Thoracic aorta (tissue), 2 donors: ENCODE measurements at places on chromosomes 1 and 21.
A peak's percentile ranks its signal among the peaks of the same experiment; 100 is the strongest.

GRCh38 chr1:57536749-57537423 lies 113.0 kb upstream of the DAB1 start:
- no peak for DNase-seq
- no peaks in the 10 kb centered on the region for H3K36me3 ChIP-seq
- peaks cover 10% of the 10 kb centered on the region for H3K4me1 ChIP-seq
- no peak overlapping the region for H3K4me3 ChIP-seq
- no peaks in the 10 kb centered on the region for H3K27me3 ChIP-seq

GRCh38 chr1:155892796-155893195 lies 18.4 kb downstream of the RIT1 start:
- peak overlapping the region; percentile 78 for H3K27ac ChIP-seq
- H3K4me1 ChIP-seq, result peaks cover 20% of the 10 kb centered on the region
- no peaks in the 10 kb centered on the region for H3K27me3 ChIP-seq

GRCh38 chr1:51780927-51781326 lies 97.6 kb downstream of the NRDC start:
- DNase-seq, result no peak
- H3K4me3 ChIP-seq, result no peak overlapping the region
- no peaks in the 10 kb centered on the region for H3K4me1 ChIP-seq
- no peaks in the 10 kb centered on the region for H3K27me3 ChIP-seq

DNA sequence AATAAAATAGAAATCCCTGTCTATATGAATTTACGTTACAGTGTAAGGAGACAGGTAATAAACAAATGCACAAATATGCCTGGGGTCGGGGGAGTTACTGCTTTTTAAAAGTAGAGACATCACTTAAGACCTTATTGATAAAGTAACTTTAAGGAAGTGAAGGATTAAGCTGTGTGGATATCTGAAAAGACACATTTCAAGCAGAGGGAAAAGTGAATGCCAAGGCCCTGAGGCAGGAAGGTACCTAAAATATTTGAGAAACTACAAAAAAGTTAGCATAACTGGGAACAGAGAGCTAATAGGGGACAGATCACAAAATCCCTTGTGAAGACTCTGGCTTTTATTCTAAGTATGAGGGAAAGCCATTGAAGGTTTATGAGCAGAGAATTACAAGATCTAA lies 41.5 kb downstream of the TUT4 start:
- no peak overlapping the region for H3K4me3 ChIP-seq
- DNase-seq, result no peak
- H3K27ac ChIP-seq, result no peak overlapping the region

- H3K4me1 ChIP-seq, result no peaks in the 10 kb centered on the region
- no peak overlapping the region for H3K27ac ChIP-seq
- H3K36me3 ChIP-seq, result no peaks in the 10 kb centered on the region
- H3K27me3 ChIP-seq, result no peaks in the 10 kb centered on the region
Observed at GRCh38 chr1:7407544-7407895, 363.6 kb upstream of the VAMP3 start.

DNA sequence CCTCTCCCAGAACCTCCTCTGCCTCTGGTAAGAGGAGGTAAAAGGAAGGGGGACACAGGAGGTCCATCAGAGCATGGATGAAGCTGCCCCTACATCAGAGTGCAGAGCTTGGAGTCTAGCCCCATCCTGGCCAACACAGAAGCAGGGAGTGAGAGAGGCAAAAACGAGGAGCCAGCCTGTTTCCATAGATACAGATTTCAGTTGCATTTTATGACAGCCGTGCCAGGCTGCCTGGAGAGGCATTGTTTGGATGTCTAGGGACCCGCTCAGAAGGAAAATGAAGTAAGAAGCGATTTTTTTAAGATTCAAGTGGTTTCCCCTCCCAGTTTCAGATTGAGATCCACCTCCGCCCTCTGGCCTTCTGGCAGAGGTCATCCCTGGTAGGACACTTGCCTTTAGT lies 11.5 kb upstream of the GJA8 start:
- H3K4me3 ChIP-seq, result no peak overlapping the region
- H3K4me1 ChIP-seq, result peaks cover 7% of the 10 kb centered on the region
- DNase-seq, result no peak
- no peaks in the 10 kb centered on the region for H3K27me3 ChIP-seq

- H3K27ac ChIP-seq, result no peak overlapping the region
- H3K4me3 ChIP-seq, result no peak overlapping the region
- H3K4me1 ChIP-seq, result peaks cover 4% of the 10 kb centered on the region
- no peak for DNase-seq
- H3K36me3 ChIP-seq, result peaks cover 13% of the 10 kb centered on the region
- no peaks in the 10 kb centered on the region for H3K27me3 ChIP-seq
Observed at GRCh38 chr1:27106561-27107323, 48.2 kb downstream of the SLC9A1 start.

DNA sequence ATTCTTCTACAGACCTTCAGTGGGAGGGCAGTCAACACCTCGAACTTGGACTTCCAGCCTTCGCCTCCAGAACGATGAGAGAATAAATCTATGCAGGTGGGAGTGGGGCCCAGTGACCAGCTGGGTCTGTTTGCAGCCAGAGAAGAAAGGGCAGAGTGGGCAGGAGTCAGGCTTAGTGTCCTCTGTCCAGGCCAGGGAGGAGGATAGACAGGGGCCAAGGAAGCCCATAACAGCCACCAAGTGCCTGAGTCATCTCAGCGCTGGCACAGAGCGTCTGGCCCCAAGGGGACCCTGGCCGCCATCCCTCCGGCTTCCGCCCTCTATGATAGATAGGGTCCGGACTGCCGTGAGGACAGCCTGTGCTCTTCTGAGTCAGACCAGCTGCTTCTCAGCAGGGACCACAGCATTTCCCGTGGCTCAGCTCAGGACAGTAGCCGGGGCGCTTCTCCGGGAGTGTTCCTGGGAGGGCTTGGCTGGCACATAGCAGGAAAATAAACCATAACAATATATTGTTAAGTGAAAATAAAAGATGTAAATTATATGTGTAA lies 133.1 kb upstream of the C1orf174 start:
- no peaks in the 10 kb centered on the region for H3K4me1 ChIP-seq
- DNase-seq, result no peak

DNA sequence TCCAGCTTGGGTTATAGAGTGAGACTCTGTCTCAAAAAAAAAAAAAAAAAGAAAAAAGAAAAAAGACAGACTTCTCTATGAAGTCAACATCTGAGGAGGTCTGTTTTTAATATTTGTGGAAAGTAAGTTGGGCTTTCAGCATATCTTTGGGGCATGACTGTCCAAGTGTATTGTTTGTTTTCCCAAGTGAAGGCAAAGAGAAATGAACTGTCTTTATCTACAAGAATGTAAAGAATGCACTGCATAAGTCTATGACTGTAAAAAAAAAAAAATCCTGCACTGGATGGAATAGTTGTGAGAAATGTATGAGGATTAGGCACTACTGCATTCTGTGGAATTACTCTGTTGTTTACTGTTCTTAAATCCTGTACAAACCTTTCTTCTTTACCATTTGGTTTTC lies 45.6 kb upstream of the TMEM61 start:
- H3K27ac ChIP-seq, result no peak overlapping the region
- no peaks in the 10 kb centered on the region for H3K4me1 ChIP-seq
- no peak overlapping the region for H3K4me3 ChIP-seq
- no peaks in the 10 kb centered on the region for H3K36me3 ChIP-seq
- no peaks in the 10 kb centered on the region for H3K27me3 ChIP-seq

DNA sequence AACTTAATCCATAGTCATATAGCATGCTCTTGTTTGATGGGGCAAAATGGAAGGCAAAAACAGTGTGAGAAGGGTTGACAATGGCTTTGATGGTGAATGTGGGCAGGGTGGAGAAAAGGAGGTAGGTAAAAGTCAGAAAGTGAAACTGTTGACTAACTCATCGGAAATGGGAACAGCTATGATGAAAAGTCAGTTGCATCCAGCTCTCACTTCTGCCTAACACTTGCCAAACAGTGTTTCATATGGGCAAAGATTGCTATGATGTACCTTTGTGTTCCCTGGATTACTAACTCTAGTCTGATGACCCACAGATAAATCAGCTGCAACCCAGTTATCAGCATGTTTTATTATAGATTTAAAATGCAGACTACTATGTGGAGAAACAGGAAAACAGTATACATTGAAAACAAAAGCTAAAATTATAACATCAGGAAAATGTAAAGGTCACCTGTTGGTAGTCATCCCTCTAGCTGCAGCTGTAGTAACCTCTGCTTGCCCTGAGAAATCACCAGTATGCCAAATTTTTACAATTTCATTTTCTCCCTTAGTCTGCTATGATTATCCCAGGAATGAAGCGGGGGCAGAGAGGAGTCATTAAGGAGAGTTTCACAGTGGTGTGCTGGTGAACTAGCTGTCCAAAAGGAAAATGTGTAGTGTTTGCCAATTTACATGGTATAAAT lies 11.7 kb downstream of the TNFSF18 start:
- H3K27ac ChIP-seq, result no peak overlapping the region
- H3K4me1 ChIP-seq, result no peaks in the 10 kb centered on the region
- H3K4me3 ChIP-seq, result no peak overlapping the region
- DNase-seq, result no peak
- no peaks in the 10 kb centered on the region for H3K27me3 ChIP-seq

DNA sequence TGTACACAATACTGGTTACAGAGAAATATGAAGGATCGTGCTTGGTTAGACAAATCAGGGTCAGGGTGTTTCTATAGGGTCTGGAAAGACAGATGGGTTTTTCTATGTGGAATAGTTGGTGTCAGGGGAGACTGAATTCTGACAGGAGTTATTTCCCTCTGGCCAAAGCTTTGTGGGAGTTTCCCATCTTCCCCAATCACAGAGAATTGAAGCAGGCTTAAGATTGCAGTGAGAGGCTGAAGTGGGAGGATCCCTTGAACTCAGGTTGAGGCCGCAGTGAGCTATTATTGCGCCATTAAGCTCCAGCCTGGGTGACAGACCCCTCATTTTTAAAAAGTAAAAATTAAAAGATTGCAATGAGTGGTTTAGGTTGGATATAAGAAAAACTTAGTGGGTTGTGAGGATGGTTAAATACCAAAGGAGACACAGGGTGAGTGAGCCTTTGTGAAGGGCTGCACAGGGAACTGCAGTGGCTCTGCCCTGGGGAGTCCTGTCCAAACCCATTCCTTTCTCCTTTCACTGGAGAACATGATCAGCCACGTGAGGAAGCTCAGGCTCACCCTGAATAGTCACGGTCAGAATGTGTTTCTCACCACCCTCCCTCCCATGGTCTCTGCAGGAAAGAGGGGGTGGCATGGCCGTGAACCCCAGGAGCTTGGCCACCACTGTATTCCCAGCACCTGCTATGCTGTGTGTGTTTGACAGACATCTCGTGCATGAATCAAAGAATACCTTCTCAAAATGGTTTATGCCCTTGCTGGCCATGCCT lies 101.2 kb downstream of the INTS7 start:
- H3K4me1 ChIP-seq, result peaks cover 3% of the 10 kb centered on the region
- no peaks in the 10 kb centered on the region for H3K27me3 ChIP-seq
- no peak for DNase-seq
- no peak overlapping the region for H3K27ac ChIP-seq

- H3K4me1 ChIP-seq, result peaks cover 49% of the 10 kb centered on the region
- peak overlapping the region; percentile 70 for H3K4me3 ChIP-seq
- H3K27me3 ChIP-seq, result no peaks in the 10 kb centered on the region
- H3K36me3 ChIP-seq, result no peaks in the 10 kb centered on the region
Observed at GRCh38 chr1:18948913-18949685, 7.4 kb downstream of the IFFO2 start.

DNA sequence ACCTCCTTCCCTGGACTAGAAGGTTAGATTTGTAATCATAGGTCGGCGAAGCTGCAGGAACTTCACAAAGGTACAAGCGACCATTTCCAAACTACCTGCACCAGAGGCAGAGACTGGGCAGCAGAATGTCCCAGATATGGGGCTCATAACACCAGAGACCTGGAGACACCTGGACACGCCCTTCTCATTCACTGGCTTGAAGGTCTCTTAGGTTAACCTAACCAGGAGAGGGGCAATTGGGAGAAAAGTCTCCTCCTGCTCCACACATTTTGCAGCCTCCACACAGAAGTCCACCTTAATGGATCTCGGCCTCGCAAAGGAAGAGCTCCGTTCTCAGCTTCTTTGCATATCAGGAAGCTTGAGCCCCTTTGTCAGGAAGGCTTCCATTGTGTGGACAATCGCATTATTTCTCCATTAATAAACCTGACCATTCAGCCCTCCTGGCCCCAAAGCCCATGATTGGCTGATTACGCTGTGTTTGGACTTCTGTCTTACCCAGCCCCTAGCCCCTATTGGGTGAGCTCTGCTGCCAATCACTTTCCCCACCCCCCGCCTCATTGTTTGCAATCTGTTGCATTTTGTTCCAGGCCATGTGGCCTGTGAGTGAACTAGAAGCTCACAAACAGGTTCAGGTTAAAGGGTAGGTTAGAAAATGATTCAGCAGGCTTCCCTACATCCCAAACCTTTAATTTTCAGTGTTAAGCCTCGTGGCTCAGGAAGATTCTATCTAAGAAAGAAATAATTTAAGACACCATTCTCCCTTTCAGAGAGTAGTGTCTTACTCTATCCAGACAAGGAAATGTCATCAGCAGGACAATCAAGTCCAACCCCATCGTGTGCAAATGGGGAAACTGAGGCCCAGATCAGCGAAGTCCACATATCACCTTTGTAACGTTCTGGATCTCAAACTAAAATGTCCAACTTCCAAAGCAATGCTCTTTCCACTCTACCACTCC lies 2.8 kb downstream of the MYCL start:
- peaks cover 4% of the 10 kb centered on the region for H3K27me3 ChIP-seq
- DNase-seq, result no peak
- peaks cover 18% of the 10 kb centered on the region for H3K4me1 ChIP-seq
- no peak overlapping the region for H3K4me3 ChIP-seq

- no peak for DNase-seq
- H3K4me1 ChIP-seq, result no peaks in the 10 kb centered on the region
- no peak overlapping the region for H3K27ac ChIP-seq
- no peaks in the 10 kb centered on the region for H3K36me3 ChIP-seq
Observed at GRCh38 chr1:215045698-215046308, 36.7 kb upstream of the KCNK2 start.

- no peak for DNase-seq
- H3K4me3 ChIP-seq, result no peak overlapping the region
- peaks cover 4% of the 10 kb centered on the region for H3K4me1 ChIP-seq
- no peaks in the 10 kb centered on the region for H3K27me3 ChIP-seq
Observed at GRCh38 chr1:12519693-12520364, 98.2 kb downstream of the DHRS3 start.

DNA sequence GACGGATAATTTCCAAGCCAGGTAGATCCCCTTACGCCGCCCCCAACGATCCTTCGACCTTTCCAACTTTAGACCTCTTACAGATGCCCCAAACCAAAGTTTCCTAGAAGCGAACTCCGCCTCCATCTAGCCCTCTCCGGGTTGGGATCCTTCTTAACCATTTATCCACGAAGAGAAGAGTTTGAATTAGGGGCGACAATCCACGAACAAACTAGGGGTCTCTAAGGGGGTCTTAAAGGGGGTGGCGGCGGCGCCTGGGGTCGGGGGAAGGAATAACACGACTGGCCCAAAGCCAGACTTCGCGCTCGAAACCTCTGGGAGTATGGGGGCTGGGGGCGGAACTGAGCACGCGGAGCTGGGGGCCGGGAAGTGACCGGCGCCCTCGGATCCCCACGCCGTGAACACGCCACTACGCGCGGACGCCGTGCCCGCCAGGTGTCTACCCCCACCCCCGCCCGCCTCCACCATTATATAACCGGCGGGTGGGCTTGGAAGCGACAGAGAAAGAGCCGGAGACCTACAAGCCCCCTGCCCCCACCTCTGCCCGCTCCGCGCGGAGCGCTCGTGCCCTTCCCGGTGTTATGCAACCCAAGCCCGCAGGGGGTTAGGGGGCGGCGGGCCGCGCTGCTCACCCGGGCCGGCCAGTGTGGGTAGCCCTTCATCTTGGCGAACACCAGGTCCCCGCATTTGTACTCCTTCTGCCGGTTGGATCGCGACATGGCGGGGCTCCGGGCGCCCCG lies 594 bp downstream of the HDGF start:
- peak overlapping the region; percentile 94 for H3K27ac ChIP-seq
- peak overlapping the region; percentile 82 for H3K4me3 ChIP-seq
- H3K4me1 ChIP-seq, result peaks cover 39% of the 10 kb centered on the region
- no peaks in the 10 kb centered on the region for H3K36me3 ChIP-seq
- H3K27me3 ChIP-seq, result no peaks in the 10 kb centered on the region
